ENCODE measurements at places on chromosomes 11 and 22.

GRCh38 chr11:20087118-20087521, 73.2 kb downstream of the DBX1 start:
- no peak for DNase-seq

DNA sequence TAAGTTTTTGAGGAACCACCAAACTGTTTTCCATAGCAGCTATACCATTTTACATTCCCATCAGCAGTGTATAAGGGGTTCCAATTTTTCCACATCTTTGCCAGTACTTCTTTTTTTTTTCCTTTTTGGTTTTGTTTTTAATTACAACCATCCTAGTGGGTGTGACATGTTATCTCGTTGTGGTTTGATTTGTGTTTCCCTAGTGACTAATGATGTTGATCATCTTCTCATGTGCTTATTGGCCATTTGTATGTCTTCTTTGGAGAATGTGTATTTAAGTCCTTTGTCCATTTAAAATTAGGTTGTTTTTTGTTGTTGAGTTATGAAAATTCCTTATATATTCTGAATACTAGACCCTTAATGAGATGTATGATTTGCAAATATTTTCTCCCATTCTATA, 59.3 kb downstream of the STIM1 start:
- DNase-seq, result no peak

- DNase-seq, result no peak
Observed at GRCh38 chr11:70717936-70718595, 319.7 kb downstream of the CTTN start.

DNA sequence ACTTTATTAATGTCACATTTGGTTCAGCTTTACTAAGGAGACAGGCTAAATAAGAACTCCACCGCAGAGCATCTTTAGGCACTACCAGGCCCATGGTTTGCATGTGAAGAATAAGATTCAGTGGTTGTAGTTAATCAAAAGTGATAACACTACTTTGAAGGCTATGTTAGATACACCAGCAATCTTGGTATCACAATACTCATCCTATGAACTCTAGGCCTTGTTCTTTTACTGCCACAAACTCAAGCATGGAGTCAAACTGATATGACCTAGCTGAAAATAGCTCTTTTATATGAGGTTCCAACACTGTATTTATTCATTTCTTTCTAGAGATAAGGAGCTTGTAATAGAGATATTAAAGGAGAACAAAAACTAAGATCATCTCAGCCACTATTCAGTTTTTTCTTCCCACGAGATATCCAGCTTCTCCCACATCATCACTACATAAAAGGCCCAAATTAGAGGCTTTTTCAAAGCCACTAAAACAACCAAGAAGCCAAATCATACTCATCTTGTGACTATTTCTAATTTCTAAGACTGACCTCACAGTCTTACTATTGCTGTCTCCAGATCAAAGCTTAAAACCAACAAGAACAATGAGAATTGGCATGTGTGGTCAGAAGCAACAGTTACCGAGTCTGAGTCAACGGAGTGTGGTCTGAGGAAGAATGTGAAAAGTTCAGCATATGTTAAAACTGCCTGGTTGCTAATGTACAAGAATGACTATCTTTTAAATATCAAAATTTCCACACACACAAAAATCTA, 25.1 kb upstream of the GUCY1A2 start:
- DNase-seq, result peak; percentile 39

DNA sequence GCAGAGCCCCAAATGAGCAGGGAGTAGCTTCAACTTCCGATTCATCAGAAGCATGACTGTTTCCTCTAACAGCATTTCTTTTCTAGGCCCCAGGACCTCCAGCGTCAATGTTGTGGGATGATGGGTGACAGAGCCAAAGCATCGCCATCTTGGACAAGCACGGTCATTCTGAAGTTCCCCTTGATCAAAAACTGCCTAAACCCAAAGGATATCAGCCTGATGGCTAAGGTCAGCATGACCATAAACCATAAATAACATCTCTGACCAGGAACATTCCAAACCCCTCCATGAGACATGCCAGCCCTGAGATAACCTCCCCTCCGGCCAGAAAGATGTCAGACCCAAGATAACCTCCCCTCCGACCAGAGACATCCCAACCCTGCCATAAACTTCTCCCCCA, 28.8 kb upstream of the TREH start:
- DNase-seq, result no peak

GRCh38 chr11:71179877-71180605, 72.3 kb downstream of the SHANK2 start:
- no peak for DNase-seq

- DNase-seq, result no peak
Observed at GRCh38 chr11:102539567-102539966, 9.0 kb upstream of the MMP7 start.

DNA sequence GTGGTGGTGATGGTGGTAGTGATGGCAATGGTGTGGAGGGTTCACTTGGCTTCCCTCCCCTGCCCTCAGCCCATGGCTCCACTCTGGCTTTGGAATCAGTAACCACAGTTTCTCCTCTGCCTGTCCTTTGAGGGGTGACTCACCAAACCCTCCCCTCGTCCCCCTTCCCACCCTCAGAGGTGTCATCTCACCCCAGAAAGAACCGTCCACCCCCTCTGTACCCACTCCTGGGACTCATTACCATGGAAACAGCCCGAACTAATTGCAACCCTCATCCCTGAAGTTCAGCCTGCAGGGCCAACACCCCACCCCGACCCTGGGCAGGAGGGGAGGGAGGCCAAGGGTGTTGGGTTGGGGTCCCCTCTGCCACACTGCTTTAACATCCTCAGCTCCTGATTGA, 26.6 kb downstream of the PHLDB1 start:
- no peak for DNase-seq

- DNase-seq, result no peak
Observed at GRCh38 chr11:7501251-7501650, 12.5 kb upstream of the PPFIBP2 start.

DNA sequence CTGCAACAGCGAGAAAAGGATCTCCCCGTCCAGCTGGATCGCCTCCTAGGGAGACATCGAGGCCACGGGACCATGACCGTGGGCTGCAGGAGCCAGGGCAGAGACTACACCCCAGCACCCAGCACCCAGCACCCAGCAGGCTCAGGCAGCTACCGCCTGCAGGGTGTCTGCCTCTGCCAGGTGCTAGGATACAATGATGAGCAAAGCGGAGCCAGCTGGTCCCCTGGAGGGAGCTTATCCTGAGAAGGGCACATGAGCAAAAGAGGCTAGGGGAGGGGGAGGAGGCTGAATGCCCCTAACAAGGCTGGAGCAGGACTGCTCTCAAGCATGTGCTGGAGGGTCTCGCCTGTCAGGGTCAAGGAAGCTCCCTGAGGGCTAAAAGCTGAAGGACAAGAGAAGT, 4.8 kb upstream of the CASTOR1 start:
- DNase-seq, result no peak

DNA sequence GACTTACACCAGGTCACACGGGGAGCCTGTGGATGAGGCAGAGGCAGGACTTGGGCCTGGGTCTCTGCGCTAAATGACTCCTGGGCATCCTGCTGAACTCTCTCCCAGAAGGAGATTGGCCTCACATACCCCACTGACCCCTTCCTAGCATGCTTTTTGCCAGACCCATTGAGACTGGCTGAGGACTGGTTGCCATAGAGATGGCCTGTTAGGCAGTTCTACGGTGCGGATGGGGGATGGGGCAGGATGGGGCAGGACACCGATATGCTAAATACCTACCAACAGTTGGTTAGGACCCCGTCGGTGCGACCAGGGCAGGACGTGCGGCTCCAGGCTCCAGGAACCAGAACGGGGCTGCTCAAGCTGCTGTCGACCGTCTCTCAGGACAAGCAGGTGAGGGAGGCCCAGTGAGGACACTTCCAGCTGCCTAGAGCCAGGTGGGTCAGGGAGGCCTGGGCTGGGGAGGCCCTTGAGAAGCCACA, at the start of gene TSGA10IP:
TSS of gene TSGA10IP (plus strand) at position 51 of the 482 bp plus-strand sequence. CDS start at position 247, 196 bp downstream.
- DNase-seq, result no peak

DNA sequence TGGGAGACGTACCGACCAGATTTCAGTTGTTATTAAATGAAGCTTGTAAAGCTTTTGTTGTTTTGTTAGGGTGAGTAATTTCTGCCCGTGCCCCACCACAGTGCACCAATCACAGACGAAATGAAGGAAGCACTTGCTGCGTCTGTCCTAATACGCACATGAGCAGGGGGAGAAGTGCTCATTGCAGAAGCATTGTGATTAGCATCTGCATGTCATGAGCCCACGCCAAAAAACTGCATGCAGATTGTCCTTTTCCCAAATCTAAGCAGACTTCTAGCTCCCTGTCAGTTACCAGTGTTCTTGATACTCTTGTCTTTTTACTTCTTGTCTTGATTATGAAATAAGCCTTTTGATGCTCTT, 15.5 kb downstream of the RBX1 start:
- no peak for DNase-seq

DNA sequence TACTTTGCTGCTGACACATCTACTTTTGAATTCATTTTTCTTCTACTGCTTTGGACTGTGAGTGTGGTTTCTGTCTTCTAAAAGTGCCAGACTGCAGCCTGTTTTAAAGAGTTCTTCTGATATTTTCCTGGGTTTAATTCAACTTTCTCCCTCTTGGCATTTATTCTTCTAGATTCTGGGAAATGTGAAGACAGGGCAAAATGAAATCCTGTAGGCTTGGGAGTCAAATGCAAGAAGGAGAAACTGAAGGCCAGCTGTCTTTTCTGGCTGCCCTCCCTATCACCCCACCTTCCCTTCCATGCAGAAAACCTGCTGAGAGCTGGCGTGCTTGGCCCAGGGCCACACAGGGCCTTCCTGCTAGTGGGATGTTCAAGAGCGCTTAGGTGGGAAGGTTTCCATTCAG, 7.6 kb downstream of the ZNF70 start:
- no peak for DNase-seq

- DNase-seq, result peak; percentile 28
Observed at GRCh38 chr11:69337211-69337721, 43.3 kb downstream of the MYEOV start.

DNA sequence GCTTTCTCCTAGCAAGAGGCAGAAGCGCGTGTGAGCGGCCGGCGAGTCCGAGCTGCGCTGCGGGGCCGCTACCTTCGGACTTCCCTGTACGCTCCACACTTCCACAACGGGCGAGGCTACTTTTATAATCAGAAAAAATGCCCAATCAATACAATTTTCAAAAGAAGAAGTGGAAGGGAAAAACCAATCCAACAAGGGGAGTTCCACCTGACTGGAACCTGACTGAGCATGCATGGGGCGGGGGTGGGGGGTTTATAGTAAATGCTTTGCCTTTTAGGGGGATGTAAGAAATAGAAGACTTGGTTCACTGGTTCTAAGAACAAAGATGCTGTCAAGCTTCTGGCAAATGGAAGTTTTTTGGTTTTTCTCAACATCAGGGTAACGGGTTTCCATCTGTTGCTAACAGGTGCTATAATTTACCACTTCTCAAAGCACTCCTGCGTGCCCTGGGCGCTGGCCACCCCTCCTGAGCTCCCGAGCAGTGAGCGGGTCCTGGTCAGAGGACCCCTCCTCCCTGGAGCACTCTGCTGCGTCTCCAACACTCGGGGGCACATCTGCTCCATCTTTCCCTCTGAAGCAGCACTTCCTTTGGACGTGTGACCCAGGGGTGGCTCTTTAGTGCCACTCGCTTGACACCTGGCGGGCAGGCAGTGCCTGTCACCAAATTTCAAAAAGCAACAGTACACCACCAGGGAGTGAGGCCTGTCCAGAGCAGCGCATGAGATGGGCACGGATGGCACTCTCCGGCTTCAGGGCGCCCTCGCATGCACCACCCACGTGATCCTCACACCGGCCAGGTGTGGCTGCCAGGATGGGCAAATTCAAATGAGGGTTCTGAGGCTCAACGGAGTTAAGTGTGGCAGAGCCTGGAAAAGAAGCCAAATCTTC, 21.6 kb upstream of the BID start:
- no peak for DNase-seq

DNA sequence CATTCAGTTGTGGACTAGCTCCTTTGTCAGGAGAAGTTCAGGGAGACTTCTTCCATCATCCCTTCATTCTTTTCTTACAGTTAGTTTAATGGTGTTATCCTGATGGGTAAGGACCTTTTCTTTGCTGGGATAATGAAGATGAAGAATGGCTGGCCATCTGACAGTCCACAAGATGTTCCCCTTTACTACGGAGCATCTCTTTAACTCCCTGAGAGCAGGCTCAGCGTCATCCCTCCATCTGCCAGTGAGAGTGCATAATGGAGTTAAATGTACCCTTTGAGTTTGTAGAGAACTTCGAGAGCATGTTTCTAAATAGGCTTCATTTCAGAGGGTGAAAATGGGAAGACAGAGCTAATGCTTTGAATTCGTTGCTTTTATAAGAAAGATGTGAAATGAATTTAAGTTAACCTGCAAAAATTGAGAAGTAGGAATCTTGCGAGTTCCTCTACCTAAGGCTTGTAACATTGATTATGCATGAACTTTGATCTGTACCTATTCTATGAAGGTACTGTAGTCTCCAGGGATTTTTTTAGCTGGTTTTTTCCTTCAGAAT, 1.7 kb downstream of the EP300 start:
- DNase-seq, result peak; percentile 43

- DNase-seq, result no peak
Observed at GRCh38 chr11:113296447-113297205, 17.8 kb upstream of the TTC12 start.

DNA sequence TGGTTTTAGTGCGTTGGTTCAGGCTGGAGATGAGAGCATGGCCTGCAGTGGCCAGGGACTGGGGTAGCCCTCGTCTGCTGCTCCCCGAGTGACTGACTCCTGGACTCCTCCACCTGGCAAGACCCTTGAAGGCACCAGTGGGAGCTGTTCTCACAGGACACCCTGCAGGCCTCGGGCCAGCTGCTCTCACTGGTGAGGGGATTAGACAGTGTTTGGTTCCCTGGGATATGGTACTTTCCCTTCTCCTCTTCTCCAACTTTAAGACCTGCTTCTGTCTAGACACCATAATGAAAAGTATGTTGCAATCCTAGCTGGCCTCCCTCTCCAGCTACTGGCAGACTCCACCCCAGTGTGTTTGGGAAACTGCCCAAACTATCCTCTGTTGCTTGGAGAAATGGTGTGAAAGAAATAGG, 168.8 kb upstream of the CADM1 start:
- DNase-seq, result no peak

DNA sequence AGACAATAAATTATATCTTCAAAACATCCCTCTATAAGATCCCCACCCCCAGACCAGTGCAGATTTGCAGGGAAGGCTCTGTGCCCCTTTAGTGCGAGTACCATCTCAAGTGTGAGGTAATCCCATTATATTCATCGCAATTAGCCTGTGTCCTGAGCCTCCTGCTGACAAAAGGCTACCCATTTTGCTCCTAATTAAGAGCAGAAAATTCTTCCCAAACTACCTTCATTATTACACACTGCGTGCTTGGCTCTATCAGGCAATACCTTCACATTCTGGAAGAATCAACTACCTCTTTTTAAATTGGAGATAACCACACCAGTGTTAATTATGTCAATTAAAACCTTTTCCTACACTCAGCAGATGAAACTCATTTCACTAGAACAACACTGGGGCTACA, 1133.4 kb upstream of the CCDC90B start:
- no peak for DNase-seq
